ENCODE measurements at places on chromosomes 5 and 9.

DNA sequence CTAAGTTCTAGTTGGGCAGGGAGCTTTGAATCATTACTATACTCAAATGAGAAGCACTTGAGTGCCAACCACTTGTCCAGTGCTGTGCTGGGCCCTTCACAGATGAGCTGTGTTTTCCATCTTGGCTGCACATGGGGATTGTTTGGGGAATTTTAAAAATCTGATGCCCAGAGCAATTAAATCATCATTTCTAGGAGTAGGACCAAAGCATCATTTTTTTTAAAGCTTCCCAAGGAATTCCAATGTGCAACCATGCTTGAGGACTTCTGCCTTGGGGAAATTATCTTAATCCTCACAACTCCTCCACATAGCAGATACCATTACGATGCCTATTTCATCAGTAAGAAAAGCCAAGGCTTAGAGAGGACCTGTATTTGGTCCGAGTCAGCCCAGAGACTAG, 131.4 kb downstream of the TMEM174 start:
- no peak for DNase-seq

GRCh38 chr5:153824909-153825308, 213.8 kb downstream of the FAM114A2 start:
- no peak for DNase-seq

DNA sequence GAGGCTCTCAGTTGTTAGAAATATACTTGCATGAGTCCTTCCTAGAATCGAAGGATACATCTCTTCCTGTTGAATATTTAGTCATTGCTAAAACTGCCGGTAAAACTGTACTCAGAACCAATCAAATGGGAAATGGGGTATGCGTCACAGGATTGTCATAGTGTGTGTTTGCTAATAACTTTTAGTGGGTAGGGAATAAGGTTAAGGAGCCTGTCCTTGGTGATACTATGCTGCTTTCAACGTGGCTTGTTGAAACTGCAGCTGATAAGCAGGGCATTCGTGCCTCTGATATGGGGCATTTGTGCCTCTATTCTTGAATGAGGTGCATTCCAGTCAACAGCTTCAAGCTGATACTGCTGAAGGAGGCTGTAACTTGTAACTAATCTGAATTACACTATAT, 26.6 kb downstream of the HABP4 start:
- peak; percentile 91 for DNase-seq

DNA sequence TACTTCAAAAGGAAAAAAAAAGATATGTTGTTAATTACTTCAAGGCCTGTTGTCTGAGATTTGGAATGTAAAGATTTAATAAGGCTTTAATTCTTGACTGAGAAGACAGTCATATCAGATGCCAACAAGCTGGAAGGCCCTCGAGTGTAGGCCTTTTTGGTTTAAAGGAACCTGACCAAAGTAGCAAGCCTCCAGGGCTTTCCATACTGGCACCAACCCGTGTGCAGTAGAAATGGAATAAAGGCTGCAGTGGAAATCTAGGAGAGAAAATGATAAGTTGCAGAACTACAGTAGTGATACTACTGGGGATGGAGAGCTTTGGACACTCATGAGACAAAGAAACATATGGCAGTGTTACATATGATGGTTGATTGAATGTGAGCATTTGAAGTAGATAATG, 358.0 kb downstream of the TAF11L14 start:
- DNase-seq, result no peak

- DNase-seq, result no peak
These were observed 210.8 kb upstream of the SMARCA2 start for GRCh38 chr9:1804128-1804865.

DNA sequence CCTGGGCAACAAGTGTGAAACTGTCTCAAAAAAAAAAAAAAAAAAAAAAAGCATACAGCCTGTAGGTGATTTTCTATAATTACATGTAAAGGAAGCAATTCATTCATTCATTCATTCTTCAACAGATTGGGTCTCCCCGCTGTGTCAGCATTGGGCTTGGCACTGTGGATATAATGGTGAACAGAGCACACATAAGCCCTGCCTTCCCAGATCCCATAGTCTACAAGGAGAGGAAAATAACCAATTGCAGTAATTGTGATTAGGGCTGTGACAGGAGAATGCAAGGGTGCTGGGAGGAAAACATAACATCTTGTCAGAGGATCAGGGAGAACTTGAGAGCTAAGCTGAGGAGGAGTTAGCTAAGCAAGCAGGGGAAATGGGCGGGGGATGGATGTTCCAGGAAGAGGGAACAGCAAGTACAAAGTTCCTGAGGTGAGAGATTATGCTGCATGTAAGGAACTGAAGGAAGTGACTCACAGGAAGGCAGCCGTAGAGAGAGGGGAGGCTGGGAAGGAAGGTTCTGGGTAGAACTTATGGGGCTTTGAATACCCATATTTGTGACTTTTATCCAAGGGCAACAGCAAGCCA, 24.0 kb upstream of the KLF9 start:
- DNase-seq, result peak; percentile 80

Data from ELR (cell line).